Activated T-cell treated with anti-CD3 and anti-CD28 coated beads, Interleukin-2, amount 50 U/mL, for 1 hour (primary cell): ENCODE measurements at places on chromosomes 11 and 22.

- no peak for DNase-seq
Observed at GRCh38 chr11:63705526-63705925, 24.2 kb downstream of the RTN3 start.

DNA sequence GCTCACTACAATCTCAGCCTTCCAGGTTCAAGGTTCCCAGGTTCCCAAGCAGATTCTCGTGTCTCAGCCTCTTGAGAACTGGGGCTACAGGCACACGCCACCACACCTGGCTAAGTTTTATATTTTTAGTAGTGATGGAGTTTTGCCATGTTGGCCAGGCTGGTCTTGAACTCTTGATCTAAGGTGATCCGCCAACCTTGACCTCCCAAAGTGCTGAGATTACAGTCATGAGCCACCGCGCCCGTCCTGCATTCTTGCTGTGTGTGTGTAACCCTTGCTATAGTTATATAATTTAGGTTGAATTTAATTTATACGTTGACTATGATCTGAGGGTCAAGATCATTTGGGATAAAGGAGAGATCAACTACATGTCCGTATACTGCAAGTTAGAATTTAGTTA, 29.3 kb upstream of the ROBO3 start:
- no peak for DNase-seq

DNA sequence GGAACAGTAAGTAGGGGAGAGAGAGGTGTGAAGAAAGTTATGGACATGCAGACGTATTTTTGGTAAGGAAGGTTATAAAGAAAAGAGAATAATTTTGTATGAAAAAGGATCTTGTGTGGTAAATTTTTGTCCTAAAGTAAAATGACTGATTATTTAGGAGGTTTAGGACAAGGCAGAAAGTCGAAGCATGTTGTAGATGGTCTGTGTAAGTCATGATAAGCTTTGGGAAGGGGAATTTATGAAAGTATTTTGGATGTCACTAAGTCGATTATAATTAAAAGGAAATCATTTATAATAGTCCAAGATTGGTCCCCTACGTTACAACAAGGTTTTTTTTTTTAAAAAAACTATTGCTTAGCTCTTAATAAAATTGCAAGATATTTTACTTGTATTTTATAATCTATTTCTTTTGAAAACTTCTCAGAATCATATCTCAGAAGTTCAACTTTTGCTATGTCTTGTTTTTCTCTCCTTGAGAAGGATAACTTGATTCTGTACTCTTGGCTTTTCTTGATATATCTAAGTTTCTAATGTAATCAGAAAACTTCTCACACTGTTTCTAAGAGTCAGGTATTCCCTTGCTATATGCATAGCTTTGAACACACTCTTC, 10.9 kb upstream of the CABP2 start:
- DNase-seq: no peak

GRCh38 chr11:1762537-1763302, 1.0 kb downstream of the CTSD start:
- DNase-seq: no peak

DNA sequence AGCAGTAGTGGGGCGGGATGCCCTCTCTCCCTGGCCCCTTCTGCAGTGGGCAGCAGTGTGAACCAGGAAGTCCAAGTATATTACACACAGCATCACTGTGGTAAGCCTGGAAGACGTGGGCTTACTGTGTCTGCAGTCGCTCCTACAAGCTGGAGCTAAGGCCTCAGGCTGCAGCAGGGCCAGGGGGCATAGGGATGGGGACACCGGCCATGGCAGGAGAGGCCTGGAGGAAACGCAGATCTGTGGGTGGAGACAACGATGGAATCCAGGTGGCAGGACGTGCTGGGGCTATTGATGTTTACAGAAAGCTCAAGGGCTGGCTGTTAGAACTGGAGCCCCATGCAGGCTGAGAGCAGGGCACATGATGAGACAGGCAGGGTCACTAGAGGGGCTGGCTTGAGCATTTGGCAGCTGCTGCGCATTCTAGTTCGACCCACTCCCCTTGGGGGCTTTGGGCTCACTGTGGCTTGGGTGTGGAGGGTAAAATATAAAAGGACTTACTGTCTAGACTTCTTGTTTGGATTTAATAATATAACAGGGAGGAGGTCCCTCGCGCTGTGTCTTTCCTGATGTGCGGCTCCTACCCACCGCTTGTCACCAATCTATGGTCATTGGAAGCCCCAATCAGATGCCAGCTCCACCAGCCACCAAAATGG, 539.5 kb downstream of the TBC1D22A start:
- no peak for DNase-seq

DNA sequence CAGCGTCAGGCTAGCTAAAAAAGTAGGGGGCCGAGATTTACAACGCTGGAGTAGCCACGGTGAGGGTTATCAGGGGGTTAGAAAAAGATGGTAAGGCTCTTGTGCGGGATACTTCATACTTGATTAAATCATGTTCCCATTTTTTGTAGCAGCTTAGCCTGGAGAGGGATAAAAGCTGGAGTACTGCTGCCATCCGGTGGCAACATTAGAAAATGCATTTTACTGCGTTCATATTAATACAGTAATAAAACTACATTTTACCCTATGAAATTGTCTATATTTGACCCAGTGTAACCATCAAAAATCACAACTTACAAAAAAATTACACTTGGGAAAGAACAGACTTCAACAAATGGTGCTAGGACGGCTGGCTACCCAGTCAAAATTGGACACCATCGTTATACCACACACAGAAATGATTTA, 17.3 kb downstream of the RPUSD4 start:
- DNase-seq: peak; percentile 41

DNA sequence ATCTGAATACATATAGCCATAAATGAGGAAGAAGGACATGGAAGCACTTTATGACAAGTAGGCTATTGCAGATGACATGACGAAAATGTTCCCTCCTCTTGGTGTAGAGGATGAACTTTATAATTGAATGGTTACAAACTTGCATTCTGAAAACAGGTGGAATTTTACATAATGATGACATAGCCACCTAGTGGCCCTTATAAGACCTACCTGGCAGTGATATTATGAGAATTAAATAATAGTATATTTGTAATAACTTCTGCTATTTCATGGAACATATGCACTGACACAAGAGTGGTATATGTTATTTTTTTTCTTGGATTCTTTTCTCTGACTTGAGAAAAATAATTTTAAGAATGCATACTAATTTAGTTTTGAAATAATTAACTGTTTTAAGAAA, 22.9 kb downstream of the TRIM22 start:
- no peak for DNase-seq

DNA sequence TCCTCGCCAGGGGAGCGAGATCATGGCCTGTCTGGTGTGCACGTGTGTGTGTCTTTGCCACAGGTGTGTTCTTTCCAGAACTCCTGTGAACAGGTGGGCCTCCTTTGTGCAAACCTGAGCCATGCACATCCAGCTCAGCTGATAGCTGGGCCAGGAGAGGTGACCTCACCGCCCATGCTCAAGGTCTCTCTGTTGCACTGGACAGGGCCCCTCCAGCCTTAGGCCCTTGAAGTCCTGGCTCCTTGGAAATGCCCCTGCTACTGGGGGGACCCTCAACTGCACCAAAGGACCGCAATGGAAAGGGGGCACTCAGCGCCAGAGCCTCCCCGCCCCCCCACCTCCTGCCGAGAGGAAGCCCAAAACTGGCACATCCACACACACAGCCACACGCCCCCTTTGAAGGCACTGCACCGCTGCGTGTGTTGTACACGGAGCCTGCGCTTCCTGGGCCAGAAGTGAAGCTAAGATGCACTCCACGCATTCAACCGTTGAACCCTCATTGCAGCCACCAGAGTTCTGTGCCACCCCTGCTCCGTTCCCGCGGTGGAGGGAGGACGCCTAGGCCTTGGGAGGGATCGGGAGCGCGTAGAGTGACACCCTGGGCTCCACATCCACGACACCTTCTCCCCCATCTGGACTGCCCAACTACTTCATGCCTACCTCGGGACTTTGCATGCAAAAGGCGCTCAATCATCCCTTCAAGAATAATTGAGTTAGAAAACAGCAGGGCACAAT, 16.4 kb upstream of the IL2RB start:
- no peak for DNase-seq

GRCh38 chr11:86495351-86495750, 120.7 kb downstream of the CCDC81 start:
- DNase-seq: no peak

GRCh38 chr22:30802202-30803166, 107.8 kb downstream of the OSBP2 start:
- peak; percentile 66 for DNase-seq

DNA sequence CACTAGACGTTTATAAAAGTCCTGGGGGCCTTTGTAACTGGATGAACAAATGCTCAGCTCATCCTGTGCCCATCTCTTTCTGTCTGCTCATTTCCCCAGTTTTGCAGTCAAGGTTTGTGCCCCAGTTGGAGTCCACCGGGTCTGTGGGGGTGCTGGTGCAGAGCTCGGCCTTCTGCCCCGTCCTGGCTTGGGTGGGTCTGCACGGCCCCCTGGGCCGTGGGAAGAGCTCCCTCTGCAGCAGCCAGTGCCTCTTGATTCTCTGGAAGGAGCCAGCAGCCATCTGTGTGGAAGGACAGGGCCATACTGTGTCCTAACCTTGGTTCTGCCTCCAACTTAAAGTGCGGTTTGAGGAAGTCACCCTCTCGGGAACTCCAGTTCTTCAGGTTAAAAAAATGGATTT, 140.2 kb downstream of the NTM start:
- DNase-seq: no peak

DNA sequence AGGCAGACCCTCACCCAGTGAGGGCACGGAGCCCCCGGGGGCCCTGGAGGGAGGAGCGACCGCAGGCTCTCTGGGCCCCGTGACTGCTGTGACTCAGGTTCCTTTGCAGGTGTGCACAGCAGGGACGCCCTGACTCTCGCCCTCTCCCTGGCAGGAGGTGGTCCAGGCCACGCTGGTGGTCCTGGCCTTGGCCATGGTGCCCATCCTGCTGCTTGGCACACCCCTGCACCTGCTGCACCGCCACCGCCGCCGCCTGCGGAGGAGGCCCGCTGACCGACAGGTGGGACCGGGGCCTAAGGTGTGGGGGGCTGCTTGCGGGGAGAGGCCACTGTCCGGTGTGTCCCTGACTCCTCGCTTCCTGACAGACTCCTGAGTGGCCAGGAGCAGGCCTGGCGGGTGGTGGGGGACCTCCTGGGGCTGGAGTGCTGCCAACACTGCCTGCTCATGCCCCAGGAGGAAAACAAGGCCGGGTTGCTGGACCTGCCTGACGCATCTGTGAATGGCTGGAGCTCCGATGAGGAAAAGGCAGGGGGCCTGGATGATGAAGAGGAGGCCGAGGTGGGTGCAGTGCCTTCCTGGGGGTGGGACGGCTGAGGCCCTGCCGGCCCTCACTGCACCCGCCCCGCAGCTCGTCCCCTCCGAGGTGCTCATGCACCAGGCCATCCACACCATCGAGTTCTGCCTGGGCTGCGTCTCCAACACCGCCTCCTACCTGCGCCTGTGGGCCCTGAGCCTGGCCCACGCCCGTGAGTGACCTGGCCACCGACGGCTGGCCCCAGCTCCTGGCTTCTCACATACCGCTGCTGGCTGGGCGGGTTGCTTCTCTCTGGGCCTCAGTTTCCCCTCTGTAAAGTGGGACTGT, 10.9 kb downstream of the TCIRG1 start:
- peak; percentile 18 for DNase-seq

DNA sequence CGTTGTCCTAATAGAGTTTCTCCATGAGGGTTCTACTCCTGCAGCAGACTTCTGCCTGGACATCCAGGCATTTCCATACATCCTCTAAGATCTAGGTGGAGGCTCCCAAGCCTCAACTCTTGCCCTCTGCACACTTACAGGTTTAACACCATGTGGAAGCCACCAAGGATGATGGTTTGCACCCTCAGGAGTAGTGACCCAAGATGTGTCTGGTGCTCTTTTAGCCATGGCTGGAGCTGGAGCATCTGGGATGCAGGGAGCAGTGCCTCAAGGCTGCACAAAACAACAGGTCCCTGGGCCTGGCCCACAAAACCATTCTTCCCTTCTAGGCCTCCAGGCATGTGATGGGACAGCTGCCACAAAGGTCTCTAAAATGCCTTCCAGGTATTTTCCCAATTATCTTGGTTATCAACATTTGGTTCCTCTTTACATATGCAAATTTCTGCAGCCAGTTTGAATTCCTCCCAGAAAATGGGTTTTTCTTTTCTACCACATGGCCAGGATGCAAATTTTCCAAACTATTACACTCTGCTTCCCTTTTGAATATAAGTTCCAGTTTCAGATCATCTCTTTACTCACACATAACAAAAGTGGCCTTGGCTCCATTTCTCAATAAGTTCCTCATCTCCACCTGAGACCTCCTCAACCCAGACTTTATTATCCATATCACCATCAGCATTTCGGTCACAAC, 69.5 kb upstream of the GNAZ start:
- DNase-seq: no peak

- no peak for DNase-seq
Observed at GRCh38 chr11:70233511-70233934, 30.4 kb downstream of the FADD start.

DNA sequence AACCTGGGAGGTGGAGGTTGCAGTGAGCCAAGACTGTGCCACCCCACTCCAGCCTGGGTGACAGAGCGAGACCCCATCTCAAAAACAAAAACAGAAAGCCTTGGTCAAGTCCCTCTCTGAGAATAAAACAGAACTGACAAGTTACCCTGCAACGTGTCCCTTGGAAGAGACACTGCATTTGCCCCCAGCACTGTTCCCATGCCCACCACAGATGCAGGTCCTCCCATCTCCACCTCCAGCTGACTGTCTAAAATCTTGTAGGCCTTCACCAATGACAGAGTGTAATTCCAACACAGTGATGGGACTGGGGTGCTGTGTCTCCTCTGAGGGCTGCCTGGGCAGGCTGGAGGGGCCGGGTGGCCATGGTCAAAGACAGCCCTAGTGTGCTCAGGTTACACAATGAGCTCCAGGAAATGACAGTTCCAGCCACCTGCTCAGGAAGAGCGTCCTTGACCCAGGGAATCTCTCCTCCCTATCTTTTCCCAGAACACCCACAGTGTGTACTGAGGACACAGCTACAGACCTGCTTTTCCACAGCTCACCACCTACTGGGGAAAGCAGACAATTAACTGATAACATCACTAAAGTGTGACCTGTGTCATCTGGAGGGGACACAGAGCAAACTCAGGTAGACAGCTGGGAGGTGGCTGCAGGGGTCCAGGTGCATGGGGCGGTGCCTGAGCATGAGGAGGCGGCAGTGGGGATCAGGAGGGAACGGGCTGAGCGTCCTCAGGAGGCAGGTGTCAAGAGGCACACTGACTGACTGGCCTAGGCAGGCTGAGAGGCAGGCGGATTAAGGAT, 56.4 kb downstream of the ARFGAP3 start:
- no peak for DNase-seq
